ENCODE measurements at places on chromosomes 3 and 15.

GRCh38 chr3:72224804-72225509 lies 440.0 kb upstream of the PROK2 start:
- DNase-seq: no peak

DNA sequence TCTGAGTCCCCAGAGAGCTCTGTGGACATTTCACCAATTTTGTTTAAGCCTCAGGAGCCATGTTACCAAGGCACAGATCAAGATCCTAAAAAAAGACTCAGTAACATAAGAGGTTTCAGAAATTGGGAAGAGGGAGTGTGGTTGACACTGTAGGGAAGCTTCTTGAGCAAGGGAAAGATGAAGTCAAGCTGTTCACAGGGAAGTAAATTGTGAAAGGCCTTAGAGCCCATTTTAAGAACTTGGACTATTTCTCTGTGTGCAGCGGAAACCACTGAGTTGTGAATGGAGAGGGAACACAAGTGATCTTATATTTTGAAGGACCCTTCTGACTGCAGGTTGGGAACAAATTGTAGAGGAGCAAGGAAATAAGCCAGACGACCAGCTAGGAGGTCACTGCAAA lies 18.7 kb downstream of the BCL2A1 start:
- no peak for DNase-seq

GRCh38 chr15:33866101-33866737 lies 102.1 kb upstream of the CHRM5 start:
- no peak for DNase-seq

GRCh38 chr15:74816624-74817369 lies 4.2 kb downstream of the LMAN1L start:
- DNase-seq: no peak

- DNase-seq: no peak
These were observed 252.7 kb upstream of the ZPLD1 start for GRCh38 chr3:102182162-102182561.

Measured in effector CD8-positive, alpha-beta T cell (primary cell).